ENCODE measurements at places on chromosomes 16 and 17.

DNA sequence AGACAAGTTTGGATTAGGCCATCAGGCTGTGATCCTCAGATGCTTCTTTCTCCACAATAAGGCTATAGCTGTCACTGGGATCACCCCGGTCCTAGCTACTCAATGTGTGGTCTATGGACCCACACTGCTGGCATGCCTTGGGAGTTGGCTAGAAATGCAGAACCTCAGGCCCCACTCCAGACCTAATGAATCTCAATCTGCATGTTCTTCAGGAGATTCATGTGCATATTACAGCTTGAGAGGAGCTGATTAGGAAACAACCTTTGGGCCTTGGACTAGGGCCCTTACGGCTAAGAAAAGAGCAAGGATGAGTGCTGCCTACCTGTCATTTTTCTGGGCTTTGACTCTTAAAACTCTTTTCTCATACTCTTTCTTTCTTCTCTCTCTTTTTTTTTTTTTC is 7.5 kb downstream of the ADAT1 start:
- DNase-seq = no peak

- DNase-seq = no peak
Measured at GRCh38 chr17:56785405-56785804, 48.3 kb downstream of the C17orf67 start.

- no peak for DNase-seq
Measured at GRCh38 chr17:29291163-29291752, 2.7 kb downstream of the NUFIP2 start.

- no peak for DNase-seq
Measured at GRCh38 chr17:1752425-1753262, 9.2 kb upstream of the SERPINF1 start.

DNA sequence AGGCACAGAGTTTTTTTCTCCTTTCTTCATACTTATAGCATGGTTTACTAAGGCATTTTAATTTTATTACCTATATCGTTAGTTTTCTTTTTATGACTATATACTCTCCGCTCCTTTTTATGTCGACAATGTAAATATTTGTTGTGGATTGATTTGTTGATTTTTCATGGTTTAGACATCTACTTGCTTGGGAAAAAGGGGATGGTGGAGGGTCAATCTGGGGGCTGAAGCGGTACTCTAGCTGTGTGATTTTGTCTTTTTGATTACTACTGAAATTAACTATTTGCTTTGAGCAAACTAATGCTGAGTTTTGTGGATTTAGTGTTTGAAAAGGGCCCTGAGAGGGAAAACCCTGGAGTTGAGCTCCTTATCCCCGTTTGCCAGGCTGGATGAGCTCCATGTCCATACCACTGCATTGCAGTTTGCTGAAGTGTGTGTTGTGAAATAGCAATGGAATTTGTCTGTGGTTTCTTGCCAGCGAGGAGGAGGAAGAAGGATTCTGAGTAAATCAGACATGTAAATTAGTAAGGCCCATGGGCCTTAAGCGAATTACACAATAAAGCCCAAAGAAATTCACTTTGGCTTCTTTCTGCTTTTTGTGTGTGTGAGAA is 72.0 kb downstream of the FTO start:
- no peak for DNase-seq

All from occipital lobe (tissue), 3 donors.